ENCODE measurements at places on chromosomes 16 and 17.
A peak's percentile ranks its signal among the peaks of the same experiment; 100 is the strongest.

GRCh38 chr16:12499032-12499745 lies 304.5 kb downstream of the CPPED1 start:
- no peak for DNase-seq

GRCh38 chr17:50832864-50833381 lies 2.5 kb upstream of the WFIKKN2 start:
- peak; percentile 75 for DNase-seq

DNA sequence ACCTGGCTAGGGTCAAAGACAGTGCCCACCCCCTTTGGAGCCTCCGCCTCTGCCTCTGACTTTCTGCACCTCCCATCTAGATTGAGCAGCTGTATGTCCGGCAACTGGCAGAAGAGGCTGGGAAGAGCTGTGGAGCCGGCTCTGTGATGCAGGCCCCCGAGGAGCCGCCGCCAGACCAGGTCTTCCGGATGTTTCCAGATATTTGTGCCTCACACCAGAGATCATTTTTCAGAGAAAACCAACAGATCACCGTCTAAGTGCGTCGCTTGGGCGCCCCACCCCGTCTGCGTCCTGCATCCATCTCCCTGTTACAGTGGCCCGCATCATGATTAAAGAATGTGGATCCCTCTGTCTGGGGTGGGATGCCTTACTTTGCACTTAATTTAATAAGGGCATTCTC lies 22.1 kb downstream of the IRF8 start:
- DNase-seq, result no peak

DNA sequence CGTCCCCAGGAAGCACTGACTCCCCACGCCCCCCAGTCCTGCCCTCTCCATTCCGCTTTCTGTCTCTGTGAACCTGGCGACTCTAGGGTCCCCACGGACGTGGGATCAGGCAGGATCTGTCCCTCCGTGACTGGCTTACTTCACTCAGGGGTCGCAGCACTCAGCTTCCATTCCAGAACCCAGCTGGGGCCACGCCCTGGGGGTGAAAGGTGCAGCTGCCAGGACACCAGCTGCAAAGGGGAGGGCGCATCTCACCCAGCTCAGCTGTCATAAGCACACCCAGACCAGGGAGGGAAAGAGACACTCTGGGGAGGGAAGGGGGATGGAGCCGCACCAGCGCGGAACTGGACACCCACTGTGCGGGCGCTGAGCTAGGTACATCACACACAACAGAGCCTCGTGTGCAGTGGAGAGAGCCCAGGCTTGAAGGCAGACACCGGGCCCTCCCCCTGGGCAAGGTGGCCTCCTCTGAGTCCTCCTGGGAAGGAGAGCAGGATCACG lies 18.5 kb upstream of the HEXD start:
- peak; percentile 76 for DNase-seq

DNA sequence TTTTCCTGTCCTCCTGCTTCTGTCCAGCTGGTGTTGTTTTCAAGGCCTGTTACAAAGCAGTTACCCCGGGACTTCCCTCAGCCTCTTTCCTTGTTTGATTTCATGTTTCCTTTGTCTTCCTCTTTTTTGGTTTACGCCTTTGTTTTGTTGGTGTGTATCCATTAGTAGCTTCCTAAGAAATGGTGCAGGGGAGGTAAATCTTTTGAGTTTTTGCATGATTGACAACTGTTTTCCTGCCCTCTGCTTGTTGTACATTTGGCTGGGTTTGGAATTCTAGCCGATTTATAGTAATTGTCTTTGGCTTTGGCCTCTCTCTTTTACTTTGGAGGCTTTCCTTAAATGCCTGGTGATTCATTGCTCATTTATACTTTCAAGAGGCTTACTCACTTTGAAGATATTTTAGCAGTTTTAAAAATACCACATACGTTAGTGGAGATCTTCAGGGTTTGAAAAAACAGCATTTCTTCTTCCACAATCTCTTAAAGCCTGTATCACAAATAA lies 32.8 kb downstream of the DNAH2 start:
- peak; percentile 86 for DNase-seq

- peak; percentile 95 for DNase-seq
These were observed 7.9 kb downstream of the KCTD5 start for GRCh38 chr16:2689968-2690801.

DNA sequence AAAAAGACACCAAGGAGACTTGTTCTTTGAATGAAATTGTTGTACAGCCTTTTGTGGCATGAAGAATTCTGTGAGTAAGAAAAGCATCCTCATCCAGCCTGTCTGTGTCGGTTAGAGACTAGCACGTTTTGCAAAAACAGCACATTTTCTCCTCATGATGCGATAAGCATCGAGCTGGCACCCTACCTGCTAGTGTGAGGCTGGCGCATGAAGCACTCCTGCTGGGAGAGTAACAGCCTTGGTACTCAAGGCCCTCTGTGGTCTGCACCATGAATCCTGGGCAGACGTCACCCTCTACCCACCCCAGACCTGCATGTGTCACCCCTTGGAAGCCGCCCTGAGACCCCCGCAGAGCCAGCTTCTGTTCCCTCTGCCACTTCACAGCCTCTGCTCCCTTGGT lies 92.6 kb upstream of the TMEM132E start:
- no peak for DNase-seq

DNA sequence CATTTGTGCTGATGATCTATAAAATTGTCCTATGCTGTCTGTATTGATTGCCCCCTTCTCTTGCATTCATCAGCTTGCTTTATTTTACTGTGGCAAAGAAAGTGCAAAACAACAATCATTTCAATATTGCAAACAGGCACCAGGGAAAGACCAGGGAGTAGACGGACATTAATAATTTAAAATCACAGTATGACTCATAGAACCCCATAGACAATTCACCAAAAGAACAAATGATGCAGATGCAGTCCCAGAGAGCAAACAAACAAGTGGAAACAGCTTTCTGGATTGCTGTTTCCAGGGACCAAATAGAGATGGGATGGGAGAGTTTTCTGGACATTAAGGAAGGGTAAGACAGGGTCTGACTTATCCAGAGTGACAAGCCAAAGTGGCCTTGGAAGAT lies 70.1 kb downstream of the ABCC12 start:
- DNase-seq, result no peak

DNA sequence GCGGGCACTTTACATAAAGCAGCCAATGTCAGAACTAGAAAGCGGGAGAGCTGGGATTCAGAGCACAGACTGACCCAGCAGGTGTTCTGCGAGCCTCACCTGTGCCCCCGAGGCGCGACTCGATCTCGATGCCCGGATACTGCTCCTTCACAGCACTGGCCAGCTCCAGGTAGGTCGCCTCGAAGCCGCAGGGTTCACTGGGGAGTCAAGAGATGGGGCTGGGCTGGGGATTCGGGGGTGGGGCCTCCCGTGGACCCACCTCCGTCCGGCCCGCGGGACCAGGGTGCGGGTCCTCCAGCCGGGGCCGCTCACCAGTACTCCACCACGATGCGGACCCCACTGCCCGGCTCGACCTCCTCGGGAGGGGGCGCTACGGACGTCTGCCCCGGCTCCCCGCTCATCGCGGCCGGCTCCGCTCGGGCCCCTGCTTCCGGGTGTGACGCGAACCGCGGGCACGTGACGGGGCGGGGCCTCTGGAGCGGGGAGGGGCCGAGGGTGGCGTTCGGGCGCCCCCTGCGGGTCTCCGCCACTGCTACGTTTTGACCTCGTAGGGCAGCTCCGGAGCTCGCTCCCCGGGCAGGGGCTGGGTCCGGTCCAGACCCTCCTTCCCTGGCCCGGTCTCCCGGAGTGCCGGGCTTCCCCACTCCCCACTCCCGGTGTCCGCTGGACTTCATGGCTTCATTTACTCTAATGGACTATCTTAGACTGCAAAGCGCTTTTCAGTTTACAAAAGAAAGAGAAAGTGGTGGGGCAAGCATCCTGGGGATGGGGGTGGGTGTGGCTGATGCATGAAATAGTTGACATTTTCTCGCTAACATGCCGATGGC lies at the start of gene MIEN1:
TSS of gene MIEN1 (minus strand) at position 438 of the 827 bp plus-strand sequence. CDS start at position 401, 37 bp downstream.
- DNase-seq, result peak; percentile 99

GRCh38 chr17:81511554-81511803 lies 1.1 kb downstream of the ACTG1 start:
- no peak for DNase-seq

DNA sequence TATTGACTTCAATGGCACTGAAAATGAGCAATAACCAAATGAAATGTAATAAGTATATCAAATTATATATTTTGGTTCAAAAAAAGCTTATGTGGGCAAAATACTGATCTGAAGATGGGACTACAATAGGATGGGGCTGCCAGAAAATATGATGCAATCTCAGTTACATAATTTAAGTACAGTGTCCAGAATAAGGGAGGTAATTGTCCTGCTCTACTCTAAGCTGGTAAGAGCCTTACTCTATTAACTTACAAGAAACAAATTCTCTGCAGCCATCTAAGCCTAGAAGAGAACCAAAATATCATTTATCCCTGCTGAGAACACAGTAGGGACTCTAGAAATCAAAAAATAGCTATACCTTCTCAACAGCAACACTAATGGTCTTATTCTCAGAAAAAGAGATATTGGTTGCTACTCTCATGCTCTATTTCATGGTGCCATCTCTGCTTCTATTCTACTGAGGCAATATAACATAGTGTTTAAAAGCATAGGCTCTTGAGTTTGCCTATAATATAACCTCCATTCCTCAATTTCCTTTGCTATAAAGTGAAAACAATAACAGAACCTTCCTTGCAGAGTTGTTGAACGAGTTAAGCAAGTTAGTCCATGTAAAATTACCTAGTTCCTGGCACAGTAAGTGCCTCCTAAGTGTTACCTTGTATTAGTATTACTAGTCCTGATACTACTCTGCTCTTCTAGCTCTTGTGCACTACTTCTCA lies 19.9 kb downstream of the NQO1 start:
- peak; percentile 21 for DNase-seq

- DNase-seq, result no peak
These were observed 9.8 kb downstream of the STAT3 start for GRCh38 chr17:42378359-42378958.

GRCh38 chr17:48594538-48595277 lies 1.1 kb upstream of the HOXB5 start:
- no peak for DNase-seq

DNA sequence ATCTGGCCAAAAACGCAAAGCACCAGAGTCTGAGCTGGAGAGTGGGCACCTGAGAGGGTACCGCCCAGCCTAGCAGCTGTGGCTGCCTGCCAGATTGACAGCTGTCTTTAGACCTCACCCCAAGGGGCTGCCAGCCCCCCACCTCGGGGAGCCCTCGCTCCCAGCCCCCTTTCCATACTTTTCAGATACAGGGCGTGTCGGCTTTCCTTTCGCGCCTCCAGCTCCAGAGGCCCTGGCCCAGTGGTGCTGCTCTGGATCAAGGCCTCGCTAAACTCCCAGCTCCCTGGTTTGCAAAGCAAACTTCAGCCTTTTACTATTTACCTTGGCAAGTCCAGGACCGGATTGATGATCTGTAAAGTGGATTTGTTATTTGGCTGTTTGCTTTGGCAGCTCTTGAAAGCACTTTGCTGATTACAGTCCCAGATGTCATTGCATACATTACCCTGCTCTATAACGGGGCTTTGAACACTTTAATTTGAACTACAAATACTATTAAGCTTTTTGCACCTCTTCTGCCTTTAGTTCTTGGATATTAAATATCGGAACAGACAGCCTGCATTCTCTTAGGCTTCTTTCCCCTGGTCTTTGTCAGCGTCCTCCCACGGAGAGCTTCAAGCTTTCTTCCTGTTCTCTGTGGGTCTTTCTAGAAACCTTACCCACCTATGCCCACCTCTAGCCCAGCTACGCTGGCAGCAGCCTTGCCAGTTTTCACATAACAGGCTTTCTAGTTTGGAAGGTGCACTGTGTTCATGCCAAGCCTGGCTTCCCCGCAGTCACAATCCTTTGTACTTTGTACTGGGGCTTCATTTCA lies 63.6 kb upstream of the TBX2 start:
- DNase-seq, result no peak

DNA sequence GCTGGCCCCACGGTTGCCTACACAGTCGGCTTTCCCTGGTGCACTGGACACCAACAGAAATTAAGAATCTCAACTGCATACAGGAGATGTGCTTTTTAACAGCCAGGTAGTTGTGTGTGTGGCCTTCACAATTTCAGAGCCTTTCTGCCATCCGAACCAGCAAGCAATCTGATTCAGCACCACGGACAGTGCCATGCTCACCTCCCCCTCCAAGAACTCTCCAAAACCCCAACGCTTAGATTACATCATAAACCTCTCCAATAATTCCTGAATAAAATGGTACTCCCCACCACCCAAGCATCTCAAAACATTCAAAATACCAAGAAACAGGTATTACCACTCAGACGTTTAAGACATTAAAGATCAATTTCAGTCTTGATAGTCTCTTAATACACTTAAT lies 31.8 kb downstream of the USP7 start:
- DNase-seq, result peak; percentile 29

DNA sequence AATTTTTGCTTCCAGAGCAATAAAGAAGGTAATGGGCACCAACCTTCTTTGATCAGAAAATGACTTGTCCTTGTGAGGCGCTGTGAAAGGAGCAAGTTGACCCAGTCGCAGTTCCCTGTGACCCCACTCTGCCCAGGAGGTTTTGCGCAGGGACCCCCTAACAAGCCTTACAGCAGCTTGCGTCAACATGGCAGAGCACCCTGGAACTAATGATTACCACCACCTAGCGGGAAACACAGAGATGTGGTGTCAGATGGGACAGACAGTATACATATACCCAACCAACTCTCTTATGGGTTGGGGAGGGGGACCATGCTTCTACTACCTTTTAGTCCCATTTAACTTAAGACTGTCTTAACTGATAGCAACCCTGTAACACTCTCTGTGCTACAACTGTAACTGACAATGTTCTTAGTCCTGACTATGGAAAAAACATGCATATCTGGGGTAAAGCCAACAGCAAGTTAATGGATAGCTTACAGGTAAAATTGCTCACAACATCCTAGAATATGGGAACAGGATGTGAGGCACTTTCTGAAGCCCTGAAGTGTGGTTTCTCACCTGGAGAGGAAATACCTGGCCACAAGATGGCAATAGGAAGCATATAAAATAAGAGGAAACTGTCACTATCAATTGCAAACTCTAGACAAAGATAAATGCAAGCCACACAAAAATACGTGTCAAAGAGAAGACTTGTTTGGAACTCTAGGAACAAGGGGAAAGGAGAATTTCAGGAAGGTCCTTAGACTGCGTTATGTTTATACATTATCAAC lies 3.0 kb downstream of the KARS1 start:
- DNase-seq, result peak; percentile 17

GRCh38 chr17:2174468-2175293 lies 119.8 kb downstream of the HIC1 start:
- no peak for DNase-seq

DNA sequence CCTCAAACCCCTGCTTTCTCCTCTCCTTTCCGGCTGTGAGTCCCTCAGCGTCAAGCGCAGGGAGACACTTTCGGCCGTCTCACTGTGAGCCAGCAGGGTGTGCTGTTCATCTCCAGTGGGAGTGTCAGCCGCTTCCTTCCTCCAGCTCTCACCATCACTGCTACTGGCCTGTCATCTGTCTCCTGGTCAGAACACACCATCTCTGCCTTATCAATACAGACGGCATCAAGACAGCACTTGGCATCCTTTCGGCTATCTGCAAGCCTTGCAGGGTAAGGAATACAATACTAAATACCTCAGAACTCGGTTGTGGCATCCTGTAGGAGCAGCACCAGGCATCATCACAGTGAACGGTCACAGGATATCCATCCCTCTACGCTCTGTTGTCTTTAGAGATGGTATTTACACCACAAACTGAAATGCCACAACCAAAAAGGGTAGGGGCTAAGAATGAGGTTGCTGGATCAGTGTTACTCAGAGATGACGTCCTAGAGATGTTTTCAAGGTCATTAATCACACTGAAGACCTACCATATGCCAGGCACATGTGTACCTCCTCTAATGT lies 20.7 kb upstream of the CMTM4 start:
- DNase-seq, result peak; percentile 80

- DNase-seq, result no peak
These were observed 258.1 kb upstream of the IRX3 start for GRCh38 chr16:54544553-54545180.

- peak; percentile 89 for DNase-seq
These were observed 724 bp downstream of the MVP start for GRCh38 chr16:29820730-29821642.
